ENCODE measurements at places on chromosomes 7 and 10. TPM values are rescaled to one million over a fixed set of nuclear protein-coding genes. Genes with fewer than 3 reads are reported as not detected.

- DNase-seq = no peak
These were observed 173.8 kb upstream of the SMIM30 start for GRCh38 chr7:113292105-113292504.

GRCh38 chr7:137235434-137235833, 108.1 kb downstream of the PTN start:
- no peak for DNase-seq

DNA sequence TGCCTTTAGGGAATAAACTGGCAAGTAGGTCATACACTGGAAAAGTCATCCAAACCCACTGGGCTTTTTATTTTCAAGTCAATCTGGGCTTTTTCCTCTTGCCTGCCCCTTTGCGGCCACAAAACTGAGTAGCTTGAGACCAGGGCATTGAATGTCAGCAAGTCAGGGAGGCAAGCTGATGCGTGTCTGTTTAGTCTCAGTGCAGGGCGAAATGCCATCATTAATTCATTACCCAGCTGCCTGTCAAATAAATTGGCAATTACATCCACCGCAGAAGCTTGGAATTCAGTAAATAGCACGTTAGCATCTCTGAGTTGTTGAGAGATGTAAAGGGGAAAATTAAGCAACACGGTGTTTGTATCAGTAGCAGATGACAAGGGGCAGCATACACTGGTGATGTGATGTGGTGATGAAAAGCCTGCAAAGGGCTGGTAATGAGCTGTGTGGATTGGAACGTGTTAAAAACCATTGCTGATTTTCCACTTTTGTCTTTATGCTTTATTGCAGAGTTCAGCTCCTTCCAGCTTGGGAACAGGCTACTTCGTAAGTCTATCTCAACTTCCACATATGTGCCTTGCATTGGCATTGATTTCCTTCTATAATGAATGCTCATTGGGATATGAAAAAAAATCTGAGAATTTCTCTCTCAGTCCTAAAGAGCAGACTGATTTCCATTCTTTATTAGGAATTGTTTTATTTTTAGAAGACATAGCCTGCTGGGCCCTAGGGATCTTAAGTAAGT, 535.9 kb downstream of the AUTS2 start:
- DNase-seq = peak; percentile 15

GRCh38 chr7:131103997-131104396, 223.7 kb upstream of the MKLN1 start:
- DNase-seq = no peak

- DNase-seq = no peak
These were observed 1.8 kb downstream of the CEP55 start for GRCh38 chr10:93498166-93498565.

DNA sequence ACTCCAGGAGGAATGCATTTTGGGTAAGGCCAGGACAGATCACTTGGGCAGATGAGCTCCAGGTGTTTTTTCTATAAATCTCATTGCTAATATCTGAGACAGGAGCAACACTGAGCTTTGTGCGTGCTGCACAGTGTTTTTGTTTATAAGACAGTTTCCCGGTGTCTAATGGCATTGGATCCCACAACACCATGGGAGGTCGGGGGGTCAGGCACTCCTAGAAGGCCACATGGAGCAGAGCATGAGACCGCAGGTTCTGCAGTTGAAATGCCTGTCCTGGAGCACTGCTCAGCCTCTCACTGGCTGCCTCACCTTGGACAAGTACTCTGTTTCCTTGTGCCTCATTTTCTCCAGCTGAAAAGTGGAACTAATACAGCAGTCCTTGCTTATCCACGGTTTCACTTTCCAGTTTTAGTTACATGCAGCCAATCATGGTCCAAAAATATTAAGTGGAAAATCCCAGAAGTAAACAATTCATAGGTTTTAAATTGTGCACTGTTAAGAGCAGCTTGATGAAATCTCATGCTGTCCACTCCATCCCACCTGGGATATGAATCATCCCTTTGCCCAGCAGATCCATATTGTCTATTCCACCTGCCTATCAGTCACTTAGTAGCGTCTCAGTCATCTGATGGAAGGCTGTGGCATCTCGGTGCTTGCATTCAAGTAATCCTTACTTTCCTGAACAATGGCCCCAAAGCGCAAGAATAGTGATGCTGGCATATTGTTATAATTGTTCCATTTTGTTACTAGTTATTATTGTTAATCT, 35.2 kb downstream of the ATXN7L1 start:
- DNase-seq = no peak

- no peak for DNase-seq
These were observed 52.2 kb downstream of the SND1 start for GRCh38 chr7:127704211-127704610.

GRCh38 chr7:100022621-100023020, 7.2 kb downstream of the ZKSCAN1 start:
- no peak for DNase-seq

GRCh38 chr7:102111061-102112041, 175.3 kb upstream of the SH2B2 start:
- no peak for DNase-seq

DNA sequence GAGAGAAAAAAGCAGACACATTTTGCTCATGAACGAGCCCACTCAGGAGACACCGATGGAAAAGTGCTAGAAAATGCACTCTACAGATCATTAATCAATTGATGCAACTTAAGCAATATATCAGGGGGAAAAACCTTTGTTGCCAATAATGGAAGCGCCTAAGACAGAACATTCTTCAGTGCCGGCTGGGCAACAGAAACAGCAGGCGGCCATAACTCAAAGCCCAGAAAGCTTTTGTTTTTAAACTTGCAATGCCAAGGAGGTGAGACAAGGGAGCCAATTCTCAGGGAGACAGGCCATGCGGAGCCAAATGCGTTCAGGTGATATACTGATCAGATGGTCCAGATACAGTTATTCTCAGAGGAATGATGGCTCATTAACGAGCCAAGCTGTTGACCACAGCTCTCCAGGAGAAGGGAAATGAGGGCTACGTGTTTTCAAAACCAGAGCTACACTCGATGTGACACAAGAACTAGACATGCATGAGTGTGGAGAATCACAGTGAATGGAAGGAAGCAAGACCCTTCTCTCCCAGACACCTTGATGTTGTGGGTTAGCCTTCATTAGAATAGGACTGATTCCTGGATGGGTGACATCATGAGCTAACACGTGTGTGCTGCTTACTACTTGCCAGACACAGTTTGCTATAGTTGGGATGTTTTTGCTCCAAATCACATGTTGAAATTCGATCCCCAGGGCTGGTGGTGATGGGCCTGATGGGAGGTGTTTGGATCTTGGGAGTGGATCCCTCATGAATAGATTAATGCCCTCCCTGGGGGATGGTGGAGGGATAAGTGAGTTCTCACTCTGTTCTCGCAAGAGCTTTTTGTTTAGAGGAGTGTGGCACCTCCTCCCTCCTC, 79.1 kb upstream of the KCNMA1 start:
- DNase-seq = peak; percentile 32

DNA sequence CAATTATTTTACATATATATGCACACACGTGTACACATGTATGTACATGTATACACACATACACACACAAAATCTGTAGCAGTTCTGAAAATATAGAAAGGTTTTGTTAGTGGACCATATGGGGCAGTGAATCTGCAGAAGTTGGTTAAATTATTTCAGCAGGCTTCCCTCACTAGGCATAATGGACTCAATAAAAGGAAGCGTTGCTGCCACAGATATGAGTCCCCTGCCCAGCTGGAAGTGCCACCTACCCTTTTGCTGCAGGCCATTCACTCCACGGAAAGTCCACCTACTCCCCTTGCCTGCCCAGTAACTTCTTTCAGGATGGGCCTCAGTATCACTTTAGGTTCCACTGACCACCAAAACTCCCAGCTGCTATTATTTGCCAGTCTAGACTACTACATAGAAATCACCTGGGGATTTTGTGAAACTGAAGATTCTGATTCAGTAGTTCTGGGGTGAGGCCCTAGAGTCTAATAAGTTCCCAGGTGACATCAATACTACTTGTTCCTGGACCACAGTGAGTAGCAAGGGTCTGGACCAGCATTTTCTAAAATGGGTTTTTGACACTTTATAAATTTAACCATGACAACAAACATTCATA, 29.3 kb upstream of the CROT start:
- no peak for DNase-seq

DNA sequence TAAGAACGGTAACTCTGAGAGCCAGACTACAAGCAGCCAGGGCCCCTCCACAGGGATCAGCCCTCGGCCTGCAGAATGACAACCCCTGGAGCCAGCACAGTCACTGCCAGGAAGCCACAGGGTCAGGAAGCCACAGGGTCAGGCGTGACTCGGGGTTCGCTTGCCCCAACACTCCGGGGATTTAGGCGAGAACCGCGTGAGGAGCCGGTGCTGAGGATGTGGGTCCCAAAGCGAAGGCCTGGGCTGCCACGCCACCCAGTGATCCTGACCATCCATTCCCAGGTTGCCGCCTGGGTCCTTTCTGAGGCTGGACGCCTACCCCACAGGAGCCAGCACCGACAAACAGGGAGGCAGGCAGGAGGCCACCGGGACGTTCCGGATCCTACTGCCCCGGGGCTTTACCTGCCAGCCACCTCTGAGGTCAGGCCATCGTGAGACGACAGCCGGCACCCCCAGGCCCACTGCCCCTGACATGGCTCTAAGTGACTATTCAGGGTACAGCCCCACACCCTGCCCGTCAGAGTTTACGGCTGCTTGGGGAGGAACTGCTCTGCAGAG, 228.6 kb downstream of the ELFN1 start:
- no peak for DNase-seq

GRCh38 chr10:76012716-76013327, 581.4 kb downstream of the LRMDA start:
- no peak for DNase-seq

- no peak for DNase-seq
These were observed 244.8 kb upstream of the TCERG1L start for GRCh38 chr10:131556061-131556896.

- no peak for DNase-seq
These were observed 208.7 kb upstream of the PHYHIPL start for GRCh38 chr10:58967551-58968388.

DNA sequence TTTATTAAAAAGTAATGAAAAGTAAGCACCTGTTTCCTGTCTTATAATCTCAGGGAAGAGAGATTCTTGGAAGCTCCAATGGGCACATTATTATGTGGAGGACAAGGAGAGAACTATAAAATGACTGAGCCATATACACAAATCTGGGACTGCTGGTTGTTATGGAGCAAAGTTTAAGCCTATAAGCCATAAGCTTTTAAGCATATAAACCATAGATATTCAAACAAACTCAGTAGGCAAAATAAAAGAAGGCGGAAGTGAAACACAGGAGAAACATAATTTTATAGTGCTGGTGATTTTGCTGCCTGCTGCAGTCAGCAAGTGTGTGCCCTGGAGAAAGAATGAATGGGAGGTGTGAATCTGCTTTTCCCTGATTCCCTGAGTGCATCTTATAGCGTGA, 274.4 kb downstream of the KIF20B start:
- DNase-seq = no peak

- no peak for DNase-seq
These were observed 114.8 kb upstream of the PLPP4 start for GRCh38 chr10:120342115-120342714.

- DNase-seq = no peak
These were observed 120.3 kb upstream of the TMEM106B start for GRCh38 chr7:12090757-12091221.

GRCh38 chr10:110151467-110151866, 55.9 kb upstream of the MXI1 start:
- no peak for DNase-seq

GRCh38 chr7:157309988-157310668, 26.7 kb upstream of the DNAJB6 start:
- peak; percentile 30 for DNase-seq

GRCh38 chr7:143408252-143408685, 387 bp downstream of the EPHA1 start:
- no peak for DNase-seq

GRCh38 chr10:88004451-88004850, 141.0 kb downstream of the PTEN start:
- no peak for DNase-seq

GRCh38 chr10:94131885-94132284, 138.2 kb downstream of the PLCE1 start:
- no peak for DNase-seq

- DNase-seq = no peak
These were observed 267.0 kb downstream of the MAD1L1 start for GRCh38 chr7:1965579-1966294.

DNA sequence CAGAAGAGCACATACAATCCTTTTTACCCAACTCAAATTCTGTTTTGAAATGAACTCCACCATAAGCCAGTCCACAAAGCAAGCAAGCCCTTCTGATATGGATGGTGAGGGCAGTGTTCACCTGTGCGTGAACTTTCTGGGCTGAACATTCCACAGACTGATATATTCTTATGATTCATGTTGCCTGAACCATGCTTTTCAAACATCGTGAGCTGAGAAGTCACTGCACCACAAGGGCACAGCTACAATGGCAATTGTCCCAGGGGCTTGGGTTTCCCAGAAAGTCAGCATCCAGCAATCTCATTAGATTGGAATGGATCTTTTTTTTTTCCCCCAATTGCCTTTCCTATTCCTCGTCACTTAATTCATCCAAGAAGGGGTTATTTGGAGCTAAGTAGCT, 86.9 kb upstream of the ZNF438 start:
- DNase-seq = no peak

GRCh38 chr7:21886396-21886795, 59.3 kb downstream of the CDCA7L start:
- DNase-seq = no peak

- DNase-seq = no peak
These were observed 57.1 kb downstream of the FIGNL1 start for GRCh38 chr7:50393076-50393475.

DNA sequence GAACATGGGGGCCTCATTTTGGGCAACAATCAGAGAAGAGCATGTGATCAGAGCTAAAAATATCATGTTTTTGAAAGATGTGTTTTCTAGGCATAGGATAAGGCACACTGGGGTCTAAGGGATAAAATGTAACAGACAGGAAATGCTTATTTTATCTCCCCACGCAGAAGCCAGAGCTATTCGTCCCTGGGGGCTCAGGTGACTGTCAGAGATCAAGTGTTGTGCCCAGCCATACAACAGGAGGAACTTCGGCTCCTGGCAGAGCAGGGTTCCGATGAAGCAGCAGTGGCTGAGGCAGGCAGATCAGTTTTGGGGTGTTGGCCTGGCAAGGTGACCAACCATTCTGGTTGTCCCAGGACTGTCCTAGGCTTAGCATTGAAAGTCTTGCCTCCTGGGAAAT, 15.2 kb downstream of the NPY start:
- no peak for DNase-seq

- DNase-seq = no peak
These were observed 11.7 kb downstream of the TMEM254 start for GRCh38 chr10:80090121-80090520.

The NKX2-3 gene
- not detected for total RNA-seq

The SRGN gene
- 153 TPM for total RNA-seq

The HMX3 gene
- not detected for total RNA-seq

The FHIP2A gene
- 25.7 TPM for total RNA-seq

The ABCC2 gene
- total RNA-seq = 2.1 TPM

The PRTFDC1 gene
- total RNA-seq = 11.7 TPM

The MSS51 gene
- total RNA-seq = 9.1 TPM

The KMT2C gene
- total RNA-seq = 75.6 TPM

The SLC13A1 gene
- not detected for total RNA-seq

The ERVW-1 gene
- total RNA-seq = 0.20 TPM

The JCAD gene
- 17.2 TPM for total RNA-seq

The EPHA1 gene
- total RNA-seq = 16.2 TPM

The DPYSL4 gene
- total RNA-seq = 0.99 TPM

Data from skin of body (tissue), 3 donors.